ENCODE measurements at places on chromosomes 1 and 21.

DNA sequence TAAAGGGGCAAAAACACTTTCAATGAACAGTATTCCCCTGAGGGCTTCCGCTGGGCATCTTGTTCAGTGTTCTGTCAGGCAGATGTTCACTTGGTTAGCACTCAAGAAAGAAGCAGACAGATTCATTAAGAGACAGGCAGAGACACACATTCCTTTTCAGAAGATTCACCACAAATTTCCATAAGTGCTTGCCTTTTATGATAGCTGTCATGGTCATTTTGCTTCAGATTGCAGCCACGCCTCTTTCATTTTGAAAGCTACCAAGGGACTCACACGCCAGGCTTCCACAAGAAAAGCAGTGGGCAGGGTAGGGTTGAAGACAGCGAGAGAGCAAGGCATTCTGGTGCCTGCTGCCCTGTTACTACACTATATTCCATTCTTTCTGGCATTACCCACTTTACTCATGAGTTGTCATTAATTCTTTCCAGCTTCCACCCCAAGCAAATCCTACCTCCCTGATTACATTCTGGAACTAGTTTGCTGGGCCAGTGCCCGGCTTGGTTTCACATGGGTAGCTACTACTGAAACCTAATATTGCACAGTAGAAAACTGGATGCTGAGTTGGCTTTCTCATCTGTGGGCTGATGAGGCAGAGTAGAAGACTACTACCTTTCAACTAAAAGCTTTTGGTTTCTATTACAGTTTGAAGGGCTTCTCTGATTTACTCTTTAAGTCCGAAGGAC is 91.2 kb upstream of the COL24A1 start:
- no peak for DNase-seq

DNA sequence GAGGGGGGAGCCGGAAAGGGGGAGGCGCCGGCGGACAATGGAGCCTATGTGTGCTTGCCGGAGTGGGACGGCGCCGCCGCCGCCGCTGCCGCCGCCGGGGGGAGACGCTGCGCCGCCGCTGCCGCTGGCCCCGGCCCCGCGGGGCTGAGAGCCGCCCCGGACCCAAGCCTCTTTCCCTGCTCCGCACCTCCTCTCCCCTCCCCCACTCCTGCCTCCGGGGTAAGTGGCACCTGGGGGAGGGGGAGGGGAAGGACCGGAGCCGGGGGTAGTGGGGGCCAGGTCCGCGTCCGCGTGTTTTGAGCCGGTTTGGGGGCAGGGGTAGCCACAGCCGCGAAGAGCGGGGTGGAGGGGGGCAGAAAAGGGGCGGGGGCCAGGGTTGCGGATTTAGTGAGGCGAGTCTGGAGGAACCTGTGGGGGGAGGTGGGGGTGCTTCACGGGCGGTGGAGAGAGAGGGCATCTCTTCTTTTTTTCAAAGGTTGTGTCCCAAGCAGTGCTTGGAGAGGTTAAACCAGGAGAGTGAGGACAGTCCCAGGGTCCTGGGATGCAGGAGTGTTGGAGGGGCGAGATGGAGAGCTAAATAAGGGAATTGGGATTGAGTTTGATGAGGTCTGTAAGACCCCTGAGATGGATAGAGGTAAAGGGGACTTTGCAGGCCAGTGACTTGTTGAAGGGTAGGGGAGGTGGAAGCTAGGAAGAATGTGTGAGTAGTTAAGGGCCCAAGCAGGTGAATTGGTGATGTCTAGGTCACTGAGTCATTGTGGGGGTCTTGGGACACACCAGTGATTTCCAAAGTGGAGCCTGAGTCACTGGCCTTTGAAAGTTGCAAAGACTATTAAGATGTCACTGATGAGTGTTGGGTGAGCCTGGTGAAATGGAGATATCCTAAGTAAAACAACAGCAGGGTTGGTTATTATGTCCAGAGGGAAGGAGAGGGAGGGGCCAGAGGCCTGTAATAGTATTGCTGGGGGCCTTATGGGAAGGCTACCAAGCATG is 59.1 kb downstream of the BCL9 start:
- DNase-seq: no peak

DNA sequence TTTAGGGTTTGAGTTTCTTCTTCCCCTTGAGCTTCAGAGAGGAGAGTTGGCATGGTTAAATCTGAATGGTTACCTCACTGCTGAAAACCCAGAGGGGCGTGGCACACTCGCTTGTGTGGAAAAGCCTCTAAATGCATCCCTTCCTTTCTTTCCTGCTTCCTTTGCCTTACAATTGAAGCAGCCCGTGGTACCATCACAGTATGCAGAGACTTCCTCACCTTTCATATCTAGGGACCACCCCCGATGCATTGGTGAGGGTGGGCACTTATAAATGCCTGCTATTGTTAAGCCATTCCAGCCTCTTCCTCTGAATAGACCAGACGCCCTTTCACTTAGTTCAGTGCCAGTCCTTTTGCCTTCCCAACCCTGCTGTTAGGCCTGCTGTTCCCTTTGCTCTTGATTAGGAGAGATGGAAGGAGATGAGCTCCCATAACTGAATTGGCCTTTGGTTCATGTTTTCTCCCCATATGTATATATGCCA is 21.9 kb upstream of the LAX1 start:
- DNase-seq: no peak

GRCh38 chr1:165564561-165564960 is 20.8 kb downstream of the LRRC52 start:
- no peak for DNase-seq

DNA sequence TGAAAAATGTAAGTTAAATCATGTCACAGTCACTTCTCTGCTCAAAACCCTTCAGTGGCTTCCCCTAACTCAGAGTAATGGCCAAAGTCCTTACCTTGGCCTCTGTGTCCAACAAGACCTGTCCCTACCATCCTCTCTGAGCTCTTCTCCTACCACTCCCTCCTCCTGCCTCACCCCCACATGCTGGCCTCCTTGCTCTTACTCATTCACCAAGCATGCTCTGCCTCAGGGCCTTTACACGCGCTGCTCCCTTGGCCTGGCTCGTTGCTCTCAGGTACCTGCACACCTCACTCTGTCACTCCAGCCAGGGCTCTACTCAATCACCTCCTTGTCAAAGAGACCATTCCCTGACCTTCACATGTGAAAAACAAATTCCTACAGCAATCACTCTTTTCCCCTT is 54.2 kb downstream of the SEC16B start:
- no peak for DNase-seq

DNA sequence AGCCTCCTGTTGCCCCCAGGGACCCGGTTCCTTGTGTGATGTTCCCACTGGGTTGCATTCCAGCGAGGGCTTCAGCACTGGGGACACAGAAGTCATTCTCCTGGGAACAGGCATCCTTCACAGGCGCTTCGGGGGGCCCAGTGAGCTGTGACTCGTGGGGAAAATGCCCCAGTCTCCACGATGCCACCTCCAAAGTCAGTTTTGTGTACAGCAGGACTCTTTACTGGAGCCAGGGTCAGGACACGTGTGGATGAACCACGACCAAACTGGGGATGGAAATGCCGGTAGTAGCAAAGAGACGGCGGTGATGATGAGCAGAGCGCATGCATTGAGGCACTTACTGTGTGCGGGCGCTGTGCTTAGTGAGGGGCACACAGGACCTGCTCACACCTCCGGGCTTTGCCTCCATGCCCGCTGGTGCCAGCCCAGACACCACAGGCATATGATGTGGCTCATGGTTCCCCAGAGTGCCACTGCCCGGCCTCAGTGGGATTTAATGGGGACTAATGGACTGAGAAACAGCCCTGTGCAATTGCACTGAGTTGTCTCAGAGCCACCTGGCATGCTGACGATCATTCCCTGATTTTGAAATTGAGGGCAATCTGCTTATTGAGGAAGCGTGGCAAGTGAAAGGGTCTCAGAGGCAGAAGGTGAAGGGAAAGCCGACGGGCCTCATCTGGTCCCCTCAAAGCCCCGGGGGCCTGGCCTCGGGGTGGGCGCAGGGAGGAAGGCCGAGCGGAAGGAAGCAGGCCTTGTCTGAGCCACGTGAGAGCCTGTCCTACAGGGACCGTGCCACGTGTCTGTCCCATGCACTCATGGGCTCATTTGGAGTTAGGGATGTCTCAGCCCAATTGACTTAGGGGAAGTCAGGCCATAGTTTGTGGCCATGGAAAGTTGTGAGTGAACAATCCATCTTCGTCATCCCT is 91.4 kb downstream of the PDE9A start:
- DNase-seq: no peak

- DNase-seq: no peak
Measured at GRCh38 chr1:15094056-15094455, 59.5 kb upstream of the TMEM51 start.

GRCh38 chr1:151961833-151962232 is 31.8 kb downstream of the S100A10 start:
- DNase-seq: no peak

- no peak for DNase-seq
Measured at GRCh38 chr1:90798344-90798743, 81.2 kb upstream of the BARHL2 start.

DNA sequence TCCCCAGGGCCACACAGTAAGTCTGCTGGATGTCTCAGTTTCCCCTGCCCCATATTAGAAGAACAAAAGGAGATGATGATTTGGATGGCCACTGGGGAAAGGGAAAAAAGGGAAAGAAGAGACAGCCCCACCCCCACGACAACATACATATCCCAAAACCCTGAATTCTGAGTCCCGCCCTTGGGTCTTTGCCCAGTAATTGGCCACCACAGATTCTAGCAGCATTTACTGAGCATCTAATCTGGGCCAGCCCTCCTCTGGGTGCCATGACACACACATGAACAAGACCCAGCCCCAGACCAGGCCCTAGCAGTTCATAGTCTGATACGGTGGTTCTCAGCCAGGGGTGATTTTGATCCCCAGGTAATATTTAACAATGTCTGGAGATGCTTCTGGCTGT is 5.2 kb upstream of the TTC4 start:
- DNase-seq: no peak

DNA sequence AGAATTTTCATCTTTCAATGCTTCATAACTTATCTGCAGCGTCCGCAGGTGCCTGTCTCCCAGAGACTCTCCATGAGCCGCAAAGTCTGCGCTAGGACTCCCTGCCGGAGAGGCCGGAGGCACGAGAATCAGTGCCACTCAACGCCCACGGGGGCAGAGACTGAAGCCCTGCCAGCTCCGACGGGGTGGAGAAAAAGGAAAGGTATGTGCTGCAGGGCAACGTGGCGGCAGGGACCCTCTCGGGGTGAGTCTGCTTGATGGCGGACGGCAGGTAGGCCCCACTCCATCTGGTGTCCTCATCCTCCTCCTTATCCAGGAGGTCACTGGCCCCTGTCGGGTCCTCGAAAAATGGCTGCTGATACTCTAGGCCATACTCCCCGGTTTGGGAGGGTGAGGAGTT is 21.9 kb upstream of the MRPS14 start:
- DNase-seq: no peak

DNA sequence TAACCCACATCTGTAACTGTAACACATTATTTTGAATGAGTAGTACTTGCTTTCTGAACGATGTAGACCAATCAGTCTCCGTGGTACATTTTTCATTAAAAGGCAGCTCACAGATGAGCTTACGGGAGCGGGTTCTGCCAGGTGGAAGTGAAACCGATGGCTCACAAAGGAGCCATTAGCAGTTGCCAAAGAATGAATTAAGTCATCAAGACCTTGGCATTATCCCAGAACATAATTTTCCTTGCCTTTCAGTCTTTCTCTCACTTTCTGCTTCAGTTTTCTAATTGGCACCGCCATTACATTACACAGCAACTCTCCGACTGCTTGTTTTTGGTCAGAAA is 33.5 kb upstream of the UTS2 start:
- DNase-seq: no peak

DNA sequence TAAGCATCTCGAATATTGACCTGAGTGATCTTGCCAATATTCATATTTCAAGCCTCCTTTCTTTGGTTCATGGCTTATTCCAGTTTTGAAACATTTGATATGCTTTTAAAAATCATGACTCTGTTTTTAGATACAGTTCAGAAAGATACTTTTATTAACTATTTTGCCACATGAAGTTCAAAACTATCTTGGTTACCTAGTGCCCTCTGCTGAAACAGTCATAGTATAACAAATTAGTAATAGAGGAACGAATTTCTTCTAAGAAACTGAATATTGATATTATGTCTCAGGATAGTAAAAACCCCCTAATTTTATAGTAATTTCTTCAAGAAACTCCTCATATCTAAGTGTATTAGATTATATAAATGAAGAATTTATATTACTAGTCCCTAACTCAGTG is 52.6 kb upstream of the RC3H1 start:
- no peak for DNase-seq

- no peak for DNase-seq
Measured at GRCh38 chr1:11781297-11781696, 19.3 kb downstream of the C1orf167 start.

All from stimulated activated CD8-positive, alpha-beta memory T cell treated with anti-CD3 and anti-CD28 coated beads, Interleukin-4, amount 100 ng/mL, for 1 hour (primary cell).